Neural crest cell (in vitro differentiated cells): ENCODE measurements at places on chromosomes 3 and 15.
A peak's percentile ranks its signal among the peaks of the same experiment; 100 is the strongest.

GRCh38 chr3:124075753-124076152, 83.8 kb upstream of the ROPN1 start:
- DNase-seq: no peak

DNA sequence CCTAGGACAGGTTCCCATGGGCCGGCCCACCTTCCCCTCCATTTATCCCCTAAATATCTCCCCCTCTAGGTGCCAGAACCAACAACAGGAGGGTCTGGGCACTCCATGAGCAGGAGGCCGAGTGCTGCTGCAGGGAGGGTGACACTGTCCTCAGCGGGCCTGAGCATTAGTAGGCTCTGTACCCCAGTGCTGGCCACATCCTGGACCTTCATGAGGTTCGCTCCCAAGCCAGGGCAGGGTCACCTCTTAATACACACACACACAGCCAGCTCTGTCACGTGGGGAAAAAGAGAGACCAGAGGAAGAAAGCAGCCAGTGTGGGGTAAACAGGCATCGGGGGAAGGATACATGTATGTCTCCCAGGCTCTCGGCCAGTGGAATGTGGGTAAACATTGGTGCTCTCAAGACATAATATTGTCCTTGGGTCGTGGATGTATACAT, 27.9 kb upstream of the SEMA3F start:
- no peak for DNase-seq

- no peak for DNase-seq
Measured at GRCh38 chr3:139917226-139917785, 17.7 kb upstream of the CLSTN2 start.

GRCh38 chr3:45032113-45032512, 6.0 kb downstream of the CLEC3B start:
- no peak for DNase-seq

DNA sequence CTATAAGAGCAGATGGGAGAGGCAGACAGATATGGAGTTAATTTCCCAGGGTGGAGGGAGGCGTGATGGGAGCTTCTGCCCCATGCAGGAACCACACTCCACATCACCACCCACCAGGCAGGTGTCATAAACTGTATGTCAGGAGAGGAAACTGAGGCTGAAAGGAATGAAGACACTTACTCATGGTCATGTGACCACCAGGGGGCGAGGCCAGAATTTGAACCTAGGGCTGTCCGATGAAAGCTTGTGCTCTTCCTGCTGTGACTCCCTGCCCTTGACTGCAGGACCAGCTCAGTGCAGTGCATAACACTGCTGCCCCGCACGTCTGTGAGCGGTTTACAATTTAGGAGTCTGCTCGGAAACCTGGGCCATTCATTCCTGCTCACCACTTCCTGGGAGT, 28.8 kb downstream of the NUP210 start:
- DNase-seq: no peak

- DNase-seq: peak; percentile 25
Measured at GRCh38 chr3:24495326-24495994, 810 bp upstream of the THRB start.

GRCh38 chr3:185830018-185830797, 5.4 kb upstream of the IGF2BP2 start:
- no peak for DNase-seq

DNA sequence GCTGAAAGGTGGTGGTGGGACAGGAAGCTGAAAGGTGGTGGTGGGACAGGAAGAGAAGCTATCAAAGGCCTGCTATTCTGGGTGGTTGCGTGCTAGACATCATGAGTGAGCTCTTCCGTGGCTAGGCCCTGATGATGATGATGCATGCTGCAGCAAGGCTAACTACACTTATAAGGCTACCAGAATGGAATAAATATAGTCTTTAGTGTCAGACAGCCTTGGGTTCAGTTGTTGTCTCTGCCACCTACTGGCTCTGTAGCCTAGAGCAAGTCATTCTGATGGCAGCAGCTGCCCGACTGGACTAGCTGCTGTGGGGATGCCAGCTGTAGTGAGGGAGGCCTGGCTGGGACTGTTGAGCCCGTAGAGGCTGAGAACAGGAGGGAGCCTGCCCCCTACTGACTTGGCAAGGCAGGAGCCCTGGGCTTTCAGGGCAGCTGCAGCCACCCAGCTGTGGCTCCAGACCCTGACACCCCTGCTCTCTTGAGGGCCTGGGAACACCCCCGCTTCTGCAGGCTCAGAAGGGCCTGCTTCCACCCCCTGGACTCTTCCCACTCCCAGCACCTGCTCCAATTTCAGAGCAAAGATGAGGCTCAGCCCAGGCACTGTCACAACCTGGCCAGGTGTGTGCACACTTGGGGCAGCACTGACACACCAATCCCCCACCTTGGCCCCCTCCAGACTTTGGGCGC, 21.4 kb upstream of the ZBED2 start:
- no peak for DNase-seq

DNA sequence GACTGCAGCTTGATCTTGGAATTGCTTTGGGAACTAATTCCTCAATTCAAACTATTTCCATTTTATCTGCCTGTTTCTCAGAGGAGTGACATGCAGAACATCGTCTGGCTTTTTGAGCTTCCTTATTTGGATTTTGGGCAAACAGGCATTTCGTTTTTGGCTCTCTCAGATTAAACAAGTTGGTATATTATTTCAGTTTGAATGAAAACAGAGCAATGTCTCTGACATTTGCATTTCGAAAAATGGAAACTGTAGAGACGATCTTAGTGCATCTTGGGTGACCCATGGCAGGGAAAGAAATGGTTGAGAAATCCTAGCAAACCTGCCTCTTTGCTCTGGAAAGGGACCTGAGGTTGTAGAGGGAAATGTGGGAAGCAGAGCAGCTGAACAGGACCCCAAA, 33.0 kb upstream of the SNRK start:
- DNase-seq: no peak

DNA sequence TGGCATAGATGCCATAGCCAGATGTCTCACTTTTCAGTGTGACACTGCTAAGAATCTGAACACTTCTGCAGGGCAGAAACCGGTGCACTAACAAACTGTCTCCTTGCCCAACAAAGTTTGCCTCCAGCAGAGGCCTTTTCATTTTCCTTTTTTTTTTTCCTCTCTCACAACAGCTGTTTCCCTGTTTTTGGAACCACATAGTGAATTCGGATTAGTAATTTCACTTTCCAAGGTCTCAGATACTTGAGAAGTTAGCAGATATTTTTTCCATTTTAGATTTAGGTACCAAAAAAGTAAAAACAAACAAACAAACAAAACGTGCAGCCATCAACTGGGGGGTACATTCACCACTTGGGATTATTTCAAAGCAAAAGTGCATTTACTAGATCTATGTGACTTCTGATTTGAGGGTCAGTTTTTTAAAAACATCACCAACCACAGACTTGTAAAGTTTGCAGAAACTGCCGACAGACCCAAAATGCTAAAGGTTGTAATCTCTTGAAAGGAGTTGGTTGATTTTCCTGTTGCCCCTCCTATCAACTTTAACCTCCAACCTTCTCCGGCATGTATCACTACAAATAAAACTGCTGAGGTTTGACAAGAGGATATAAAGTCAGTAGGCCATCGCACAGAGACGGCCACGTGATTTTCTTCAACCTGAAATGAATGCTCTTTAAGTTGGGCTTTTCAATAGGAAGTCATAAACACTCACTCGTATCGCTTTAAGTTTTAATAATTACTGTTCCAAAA, 169.1 kb downstream of the CDIN1 start:
- DNase-seq: no peak

GRCh38 chr15:68812597-68813431, 7.9 kb downstream of the ANP32A start:
- no peak for DNase-seq

- DNase-seq: no peak
Measured at GRCh38 chr3:195549931-195550519, 6.9 kb upstream of the PPP1R2 start.

DNA sequence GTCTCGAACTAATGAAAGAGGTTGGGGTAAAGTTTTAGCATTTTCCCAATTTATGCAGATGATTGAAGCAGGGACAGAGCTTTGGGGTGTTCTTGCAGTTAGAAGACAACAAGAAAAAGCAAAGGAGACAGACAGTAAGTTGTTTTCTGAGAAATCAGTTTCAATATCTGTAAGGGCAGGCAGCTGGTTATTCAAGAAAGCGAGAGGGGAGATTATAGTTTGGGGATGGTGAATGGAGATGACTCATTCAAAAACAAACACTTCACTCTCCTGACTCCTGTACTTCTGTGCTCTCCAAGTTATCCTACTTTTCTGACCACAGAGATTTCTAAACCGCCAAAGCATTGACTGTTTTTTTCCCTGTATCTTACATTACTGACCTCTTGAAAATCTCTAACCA, 352.0 kb downstream of the GAP43 start:
- DNase-seq: no peak

- DNase-seq: no peak
Measured at GRCh38 chr3:42489116-42489936, 13.1 kb upstream of the VIPR1 start.

DNA sequence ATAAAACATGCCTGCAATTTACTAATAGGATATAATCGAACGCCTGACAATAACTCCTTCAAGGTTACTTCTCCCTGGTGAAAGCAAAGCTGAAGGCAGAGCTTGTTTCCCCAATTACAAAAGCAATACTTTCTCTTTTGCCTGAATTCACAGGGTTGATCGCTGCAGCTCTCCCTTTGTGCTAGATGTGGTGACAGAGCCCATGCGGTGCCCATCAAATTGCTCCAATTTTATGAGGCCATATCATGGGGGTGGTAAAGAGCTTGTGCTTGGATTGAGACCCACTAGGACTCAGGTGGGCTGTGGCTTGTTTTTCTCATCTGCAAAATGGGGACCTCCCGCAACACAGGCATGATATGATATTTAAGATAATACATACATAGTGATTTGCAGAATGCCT, 143.4 kb downstream of the GREM1 start:
- no peak for DNase-seq

DNA sequence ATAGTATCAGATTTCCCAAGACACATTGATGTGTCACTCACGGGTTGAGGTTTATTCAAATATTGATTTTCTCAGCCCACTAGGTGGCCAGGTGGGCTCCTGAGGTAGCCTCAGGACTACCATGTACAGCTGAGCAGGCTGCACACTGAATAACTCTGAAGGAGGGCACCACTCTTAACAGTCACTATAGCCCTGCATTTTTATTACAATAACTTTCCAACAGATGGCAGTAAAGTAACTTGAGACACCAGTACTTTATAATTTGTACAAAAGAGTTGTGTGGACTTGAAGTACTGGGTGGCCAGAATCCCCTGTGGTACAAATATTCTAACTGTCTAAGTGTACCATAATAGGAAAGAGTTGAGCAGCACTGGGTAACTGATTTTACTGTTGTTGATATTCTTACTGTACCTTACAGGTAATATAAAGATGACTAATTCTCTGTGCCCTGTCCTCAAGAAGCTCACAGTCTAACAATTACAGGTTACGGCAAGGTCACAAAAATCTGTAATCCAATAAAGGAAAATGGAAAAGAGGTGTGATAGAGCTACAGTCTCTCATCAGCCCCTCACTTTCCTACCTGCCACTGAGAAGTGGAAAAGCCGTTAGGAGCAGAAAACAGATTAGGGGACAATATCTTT, 76.0 kb downstream of the ETFA start:
- DNase-seq: no peak

GRCh38 chr3:73556520-73557372, 68.0 kb downstream of the PDZRN3 start:
- no peak for DNase-seq

- DNase-seq: no peak
Measured at GRCh38 chr3:128289534-128289933, 136.3 kb downstream of the EEFSEC start.

DNA sequence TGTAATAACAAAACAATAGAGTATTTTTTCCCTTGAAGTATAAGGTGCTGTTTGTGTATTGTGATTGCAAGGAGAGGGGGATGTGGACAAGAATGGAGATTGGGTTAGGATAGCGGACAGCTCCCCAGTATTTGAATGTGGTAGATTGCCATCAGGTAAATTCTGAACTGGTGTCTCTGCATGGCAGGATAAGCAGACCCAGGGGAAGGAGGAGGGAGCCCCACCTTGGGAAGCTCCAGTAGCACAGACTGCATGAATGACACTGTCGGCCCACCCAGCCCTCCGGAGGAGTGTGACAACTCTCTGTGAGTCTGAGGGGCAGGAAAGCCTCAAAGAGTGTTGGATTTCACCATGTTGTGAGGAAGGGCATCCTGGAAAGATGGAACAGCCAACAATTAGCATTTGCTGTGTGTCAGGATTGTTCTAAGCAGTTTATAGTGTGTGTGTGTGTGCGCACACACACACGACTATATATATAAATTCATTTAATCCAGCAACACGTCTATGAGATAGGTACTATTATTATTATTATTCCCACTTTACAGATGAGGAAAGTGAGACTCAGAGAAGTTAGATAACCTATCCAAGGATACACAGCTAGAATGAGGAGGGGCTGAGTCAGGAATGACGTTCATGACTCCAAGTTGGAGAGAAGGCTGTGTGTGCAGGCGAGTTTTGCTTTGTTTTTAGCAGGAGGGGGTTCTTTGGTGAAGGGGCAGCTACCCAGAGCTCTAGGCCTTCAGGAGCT, 63.4 kb upstream of the LCTL start:
- DNase-seq: no peak

GRCh38 chr15:75868019-75868418, 24.8 kb downstream of the UBE2Q2 start:
- no peak for DNase-seq

GRCh38 chr3:129132097-129132866, 10.7 kb upstream of the RAB43 start:
- no peak for DNase-seq

DNA sequence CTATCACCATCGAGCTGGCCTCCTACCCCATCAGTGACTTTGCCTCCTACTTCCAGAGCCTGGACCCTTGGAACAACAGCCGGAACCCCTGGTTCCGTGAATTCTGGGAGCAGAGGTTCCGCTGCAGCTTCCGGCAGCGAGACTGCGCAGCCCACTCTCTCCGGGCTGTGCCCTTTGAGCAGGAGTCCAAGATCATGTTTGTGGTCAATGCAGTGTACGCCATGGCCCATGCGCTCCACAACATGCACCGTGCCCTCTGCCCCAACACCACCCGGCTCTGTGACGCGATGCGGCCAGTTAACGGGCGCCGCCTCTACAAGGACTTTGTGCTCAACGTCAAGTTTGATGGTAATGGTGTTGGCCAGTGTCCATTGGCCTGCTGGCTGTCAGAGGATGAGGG, 6.1 kb downstream of the GRM2 start:
- DNase-seq: no peak

GRCh38 chr3:107421170-107421792, 44.0 kb downstream of the CCDC54 start:
- DNase-seq: no peak

- DNase-seq: no peak
Measured at GRCh38 chr3:107416886-107417285, 39.6 kb downstream of the CCDC54 start.

- no peak for DNase-seq
Measured at GRCh38 chr3:179829401-179829800, 176.6 kb downstream of the USP13 start.

- DNase-seq: no peak
Measured at GRCh38 chr3:53195066-53195450, 34.0 kb downstream of the PRKCD start.

DNA sequence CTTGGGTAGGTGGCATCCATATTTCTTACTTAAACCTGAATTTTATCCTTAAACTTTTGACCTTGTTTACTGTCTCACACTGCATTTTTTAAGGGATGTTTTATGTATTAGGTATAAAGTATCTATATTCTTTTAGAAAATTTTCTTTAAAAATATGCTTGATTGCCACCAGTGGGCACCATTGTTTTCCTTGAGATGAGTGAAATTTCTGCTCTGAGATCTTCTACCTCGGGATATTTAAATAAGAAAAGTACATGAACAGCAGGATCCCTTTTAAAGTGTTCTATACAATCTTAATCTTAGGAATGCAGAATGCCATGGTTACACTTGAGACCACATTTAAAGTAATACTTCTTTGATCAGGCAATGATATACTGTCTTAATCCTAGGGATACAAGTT, 108.7 kb downstream of the SLMAP start:
- DNase-seq: no peak
